ENCODE measurements at places on chromosomes 13 and 19.

DNA sequence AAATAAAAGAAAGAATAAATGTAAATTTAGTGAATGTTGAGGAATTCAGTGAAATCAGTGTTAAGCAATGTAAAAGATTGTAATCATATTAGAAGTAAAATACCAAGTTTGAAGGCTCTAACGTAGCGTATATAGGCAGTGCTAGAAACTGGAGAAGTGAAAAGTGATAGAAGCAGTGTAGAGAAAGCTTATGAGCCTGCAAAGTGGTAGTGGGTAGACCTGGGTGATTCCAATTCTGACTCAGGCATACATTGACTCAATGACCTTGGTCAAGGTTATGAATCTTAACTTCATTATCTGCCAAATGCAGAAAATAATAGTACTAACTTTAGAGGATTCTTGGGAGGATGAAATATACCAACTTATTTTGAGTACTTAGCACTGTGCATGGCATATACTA, 4.1 kb downstream of the SLC10A2 start:
- no peak for DNase-seq

DNA sequence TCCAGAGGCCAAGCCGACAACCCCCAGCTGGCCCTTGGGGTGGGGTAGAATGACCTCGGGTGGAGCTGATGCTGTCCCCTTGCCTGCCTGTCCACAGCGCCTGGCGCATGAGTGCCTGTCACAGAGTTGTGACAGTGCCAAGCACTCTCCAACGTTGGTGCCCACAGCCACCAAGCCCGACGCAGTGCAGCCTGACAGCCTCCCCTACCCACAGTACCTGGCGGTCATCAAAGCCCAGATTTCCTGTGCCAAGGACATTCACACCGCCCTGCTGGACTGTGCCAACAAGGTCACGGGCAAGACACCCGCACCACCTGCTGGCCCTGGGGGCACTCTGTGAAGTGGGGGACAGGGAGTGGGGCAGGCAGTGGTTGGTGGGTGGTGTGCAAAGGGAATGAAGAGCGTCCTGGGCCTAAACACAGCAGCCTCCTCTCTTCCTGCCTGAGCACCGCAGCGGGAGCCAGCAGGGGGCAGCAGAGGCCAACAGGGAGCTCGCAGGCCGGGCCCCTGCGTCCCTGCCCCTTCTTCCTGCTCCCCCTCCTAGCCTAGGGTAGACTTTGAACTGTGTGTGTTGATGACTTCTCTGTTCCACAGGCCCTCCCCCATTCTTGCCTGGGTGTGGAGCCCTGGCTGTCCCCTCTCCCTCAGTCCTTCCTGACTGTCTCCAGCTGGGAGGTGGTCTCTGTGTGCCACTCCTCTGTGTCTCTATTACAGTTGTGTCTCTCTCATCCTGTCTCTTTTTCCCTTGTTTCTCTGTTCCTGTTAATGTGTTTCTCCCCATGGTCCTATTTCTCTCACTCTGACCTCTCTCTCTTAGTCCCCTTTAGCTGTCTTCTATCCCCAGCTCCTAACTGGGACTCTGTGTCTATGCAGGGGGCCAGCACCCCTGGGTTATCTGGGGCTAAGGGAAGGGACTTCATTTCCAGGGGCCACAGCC, 6.5 kb downstream of the MED29 start:
- DNase-seq: peak; percentile 94

GRCh38 chr19:5081443-5082161, 112.7 kb downstream of the KDM4B start:
- no peak for DNase-seq

DNA sequence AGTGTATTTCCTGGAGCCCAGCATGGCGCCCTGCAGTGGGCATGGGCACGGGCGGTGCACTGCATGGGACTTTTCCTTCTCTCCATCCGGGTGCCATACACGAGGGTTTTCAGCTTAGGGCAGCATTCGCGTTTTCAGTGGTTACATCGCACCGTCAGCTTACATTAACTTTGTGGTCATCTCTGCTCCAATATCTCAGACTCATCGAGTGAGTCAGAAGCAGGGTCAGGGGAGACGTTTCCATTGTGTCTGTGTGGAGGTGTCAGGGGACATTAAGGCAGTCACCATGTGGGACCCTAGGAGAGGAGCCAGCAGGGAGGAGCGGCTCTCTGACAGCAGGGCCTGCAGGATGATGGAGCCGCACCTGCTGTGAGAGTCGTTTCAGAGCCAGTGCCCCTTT, 541.0 kb downstream of the FGF9 start:
- DNase-seq: no peak

GRCh38 chr13:69603144-69603853, 504.3 kb upstream of the ATXN8OS start:
- no peak for DNase-seq

DNA sequence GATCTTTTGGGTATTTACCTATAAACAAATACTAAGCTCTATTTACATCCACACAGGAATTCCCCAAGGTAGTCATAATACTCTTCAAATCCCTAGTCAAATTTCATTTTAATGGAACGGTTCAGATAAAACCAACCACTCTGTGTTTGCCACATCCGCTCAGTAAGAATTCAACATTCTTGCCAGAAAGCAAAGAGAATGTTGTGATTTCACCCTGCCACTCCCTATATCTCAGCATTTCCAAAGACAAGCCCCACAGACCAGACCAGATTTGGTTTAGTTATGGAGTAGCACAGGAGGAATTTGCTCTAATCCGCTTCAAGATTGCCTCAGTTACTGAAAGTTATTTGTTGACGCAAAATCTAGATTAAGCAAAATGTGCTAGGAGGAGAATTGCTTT, 105.6 kb upstream of the SERP2 start:
- no peak for DNase-seq

DNA sequence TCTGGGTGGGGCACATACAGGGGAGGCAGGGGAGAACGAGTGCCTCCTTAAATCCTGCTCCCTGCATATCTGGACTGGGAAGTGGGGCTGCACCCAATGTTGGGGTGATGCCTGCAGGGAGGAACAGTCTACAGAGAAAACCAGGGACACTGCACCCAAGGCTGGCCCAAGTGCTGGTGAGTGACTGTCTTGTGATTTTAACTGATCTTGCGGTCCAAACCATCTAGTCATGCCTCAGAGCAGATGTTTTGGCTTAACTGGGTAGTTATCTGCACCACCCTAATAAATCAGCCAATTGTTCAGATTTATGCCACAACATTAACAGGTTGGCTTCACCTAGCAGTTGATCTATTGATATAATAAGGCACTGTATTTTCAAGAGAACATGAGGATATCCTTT, 219.2 kb upstream of the IRS2 start:
- DNase-seq: no peak

DNA sequence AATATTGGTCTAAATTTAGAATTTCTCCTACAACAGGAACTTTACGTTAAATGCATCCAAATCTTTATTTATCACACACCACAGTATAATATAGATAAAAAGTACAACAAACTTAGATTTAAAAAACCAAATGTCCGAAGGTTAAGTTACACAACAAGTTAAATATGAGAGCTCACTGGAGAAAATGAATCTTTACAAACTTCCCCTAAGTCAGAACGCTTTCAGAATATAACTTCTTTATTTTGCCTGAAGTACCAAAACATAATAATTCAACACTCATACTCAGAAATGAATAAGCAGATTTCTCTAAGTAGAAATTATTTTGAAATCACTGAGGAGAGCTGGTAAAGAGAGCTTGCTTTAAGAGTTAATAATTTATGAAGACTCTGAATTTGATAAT, 33.8 kb downstream of the TSC22D1 start:
- DNase-seq: no peak

DNA sequence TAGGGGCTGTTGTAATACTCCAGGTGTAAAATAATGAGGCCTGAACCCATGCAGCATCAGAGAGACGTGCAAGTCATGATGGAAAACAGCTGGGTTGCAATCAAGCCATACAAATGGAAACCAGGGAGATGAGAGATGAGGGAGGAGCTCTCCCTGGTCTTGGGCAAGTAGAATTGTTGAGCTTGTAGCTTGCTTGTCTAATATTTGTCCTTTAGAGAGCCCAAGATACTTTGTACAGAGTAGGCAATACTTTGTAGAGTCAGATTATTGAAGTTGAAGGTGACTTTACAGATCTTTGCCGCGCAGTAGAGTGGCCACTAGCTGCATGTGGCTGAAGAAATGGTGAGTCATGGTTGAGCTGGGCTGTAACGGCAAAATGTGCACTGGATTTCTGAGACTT, 8.3 kb downstream of the ATP8A2 start:
- DNase-seq: no peak

All from lower lobe of right lung (tissue), 2 donors.